ENCODE measurements at places on chromosomes 12 and 14.

DNA sequence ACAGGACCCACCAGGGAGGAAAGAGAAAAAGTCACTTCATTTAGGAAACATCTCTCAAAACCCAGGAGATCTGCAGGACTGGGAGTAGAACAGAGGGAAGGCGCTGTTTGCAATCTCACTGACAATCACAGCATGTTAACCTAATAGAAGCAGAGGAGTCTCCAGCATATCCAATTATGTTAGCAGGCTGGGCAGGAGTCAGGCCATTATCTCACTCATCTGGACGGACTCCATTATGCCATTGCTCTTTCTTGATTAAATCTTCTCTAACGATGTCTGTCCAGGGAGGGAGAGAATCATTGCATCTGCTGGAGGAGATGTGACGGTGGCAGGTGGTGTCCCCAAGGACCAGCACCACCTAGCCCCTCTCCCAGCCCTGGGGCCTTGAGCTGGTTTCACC is 203.8 kb upstream of the SFSWAP start:
- DNase-seq = no peak

GRCh38 chr12:70486588-70486987 is 120.5 kb downstream of the KCNMB4 start:
- DNase-seq = no peak

- DNase-seq = no peak
Observed at GRCh38 chr14:51014086-51014485, 69.8 kb upstream of the PYGL start.

DNA sequence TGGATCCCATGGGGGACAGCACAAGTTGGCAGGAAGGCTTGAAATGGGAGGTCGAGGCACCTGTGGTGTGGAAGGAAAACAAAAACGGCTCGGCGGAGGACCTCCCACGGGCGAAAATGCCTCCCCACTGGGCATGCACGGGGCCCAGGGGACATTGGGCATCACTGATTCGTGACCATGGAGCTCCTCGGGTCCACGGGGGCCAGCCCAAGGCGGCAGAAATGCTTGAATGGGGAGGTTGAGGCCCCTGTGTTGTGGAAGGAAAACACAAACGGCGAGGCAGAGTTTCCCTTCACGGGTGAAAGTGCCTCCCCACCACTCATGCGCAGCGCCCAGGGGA is 376.0 kb downstream of the ALG10 start:
- DNase-seq = no peak

DNA sequence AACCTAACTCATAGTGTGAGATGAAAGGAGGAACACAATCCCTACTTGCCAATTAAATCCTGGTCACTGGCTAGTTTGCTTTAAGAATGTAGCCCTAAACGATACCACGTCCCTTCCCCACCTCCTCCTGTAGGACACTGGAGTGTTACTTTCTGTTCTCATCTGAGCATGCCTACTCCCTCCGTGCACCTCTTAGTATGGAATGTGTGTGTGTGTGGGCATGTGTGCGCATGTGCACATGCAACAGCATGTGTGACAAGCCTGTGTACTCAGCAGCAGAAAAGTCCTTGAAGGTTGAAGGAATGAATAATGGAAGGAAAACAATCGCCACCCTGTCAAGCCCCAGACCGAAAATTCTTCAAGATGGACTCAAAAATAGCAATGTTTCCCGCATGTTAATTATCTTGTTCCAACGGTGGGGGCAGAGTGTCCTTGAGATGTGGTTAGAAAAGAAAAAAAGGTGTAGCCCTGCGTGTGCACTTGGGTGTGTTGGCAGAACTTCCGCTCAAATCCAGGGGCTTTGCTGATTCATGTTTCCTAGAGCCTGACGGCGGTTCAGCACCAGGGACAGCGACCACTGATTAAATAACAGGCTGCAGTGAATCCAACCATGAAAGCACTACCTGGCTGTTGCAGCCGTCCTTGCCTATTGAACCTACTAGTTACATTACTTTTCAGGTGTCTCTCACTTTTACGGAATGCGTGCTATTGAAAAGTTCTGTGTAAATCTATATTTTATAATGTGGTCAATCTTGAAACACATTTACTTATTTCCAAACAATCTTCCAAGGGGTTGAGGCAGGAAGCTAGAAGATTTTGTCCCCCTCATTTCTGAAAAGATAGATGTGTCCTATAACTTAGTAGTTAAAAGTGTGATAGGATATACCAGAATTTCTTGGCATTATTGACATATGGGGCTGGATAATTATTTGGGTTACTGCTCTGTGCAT is 79.8 kb downstream of the SRRM4 start:
- no peak for DNase-seq

- no peak for DNase-seq
Observed at GRCh38 chr14:89428546-89429198, 11.6 kb upstream of the FOXN3 start.

- no peak for DNase-seq
Observed at GRCh38 chr14:40989260-40989659, 617.4 kb upstream of the LRFN5 start.

- DNase-seq = no peak
Observed at GRCh38 chr12:96352161-96352835, 47.9 kb downstream of the CDK17 start.

DNA sequence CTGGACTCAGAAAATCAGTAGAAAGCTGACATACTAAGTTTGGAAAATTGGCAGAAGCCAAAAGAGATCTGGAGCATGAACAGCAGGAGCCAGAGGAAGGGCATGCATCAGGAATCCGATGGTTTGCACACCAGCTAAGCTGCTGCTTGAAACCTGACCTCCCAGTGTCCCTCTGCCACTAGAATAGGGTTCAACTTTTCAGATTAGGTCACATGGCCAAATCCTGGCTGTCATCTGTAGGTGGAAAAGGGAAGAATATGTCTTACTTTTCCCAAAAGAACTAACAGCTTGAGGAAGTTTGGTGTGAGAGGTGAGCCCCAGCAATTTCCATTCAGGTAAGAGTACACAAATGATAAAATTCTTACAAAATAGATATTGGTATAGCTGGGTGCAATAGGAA is 732.6 kb downstream of the RERGL start:
- DNase-seq = no peak

- DNase-seq = no peak
Observed at GRCh38 chr12:120972870-120973543, 5.3 kb upstream of the HNF1A start.

- no peak for DNase-seq
Observed at GRCh38 chr12:124491310-124491709, 76.1 kb downstream of the NCOR2 start.

GRCh38 chr12:114025935-114026334 is 59.8 kb upstream of the RBM19 start:
- DNase-seq = no peak

- DNase-seq = no peak
Observed at GRCh38 chr12:3718100-3718499, 34.8 kb downstream of the CRACR2A start.

DNA sequence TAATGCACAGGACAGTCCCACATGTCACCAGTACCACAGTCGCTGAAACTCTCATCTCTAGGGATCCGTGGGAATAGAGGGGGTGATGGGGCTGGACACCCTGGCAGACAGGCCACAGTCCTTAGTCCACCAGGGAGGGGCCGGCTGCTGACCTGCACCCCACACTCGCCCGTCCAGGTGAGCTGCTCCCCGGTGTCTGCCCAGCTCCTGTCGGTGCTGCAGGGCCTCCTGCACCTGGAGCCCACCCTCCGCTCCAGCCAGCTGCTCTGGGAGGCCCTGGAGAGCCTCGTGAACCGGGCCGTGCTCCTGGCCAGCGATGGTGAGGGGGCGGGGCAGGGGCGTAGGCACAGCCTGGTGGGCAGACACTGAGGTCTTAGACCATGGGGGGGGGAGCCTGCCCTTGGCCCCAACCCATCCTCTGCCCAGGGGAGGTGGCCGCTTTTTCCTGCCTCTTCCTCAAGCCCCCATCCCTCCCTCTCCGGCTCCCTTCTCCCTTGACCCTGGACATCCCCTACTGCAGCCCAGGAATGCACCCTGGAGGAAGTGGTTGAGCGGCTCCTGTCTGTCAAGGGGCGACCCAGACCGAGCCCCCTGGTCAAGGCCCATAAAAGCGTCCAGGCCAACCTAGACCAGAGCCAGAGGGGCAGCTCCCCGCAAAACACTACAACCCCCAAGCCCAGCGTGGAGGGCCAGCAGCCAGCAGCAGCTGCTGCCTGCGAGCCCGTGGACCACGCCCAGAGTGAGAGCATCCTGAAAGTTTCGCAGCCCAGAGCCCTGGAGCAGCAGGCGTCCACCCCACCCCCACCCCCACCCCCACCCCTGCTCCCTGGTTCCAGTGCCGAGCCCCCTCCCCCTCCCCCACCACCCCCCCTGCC is 17.1 kb upstream of the ADSS1 start:
- DNase-seq = no peak

DNA sequence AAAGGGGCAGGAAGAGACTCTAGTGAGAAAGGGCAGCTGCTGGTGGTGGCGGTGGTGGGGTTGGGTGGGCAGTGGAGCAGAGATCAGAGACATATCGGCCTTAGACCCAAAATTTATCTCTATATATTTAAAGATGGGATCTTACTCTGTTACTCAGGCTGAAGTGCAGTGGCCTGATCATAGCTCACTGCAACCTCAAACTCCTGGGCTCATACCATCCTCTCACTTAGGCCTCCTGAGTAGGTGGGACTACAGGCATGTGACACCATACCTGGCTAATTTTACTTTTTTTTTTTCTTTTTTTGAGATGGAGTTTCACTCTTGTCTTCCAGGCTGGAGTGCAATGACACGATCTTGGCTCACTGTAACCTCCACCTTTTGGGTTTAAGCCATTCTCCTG is 18.6 kb upstream of the ITGA5 start:
- DNase-seq = no peak

- DNase-seq = no peak
Observed at GRCh38 chr14:61033054-61033453, 52.0 kb downstream of the SLC38A6 start.

DNA sequence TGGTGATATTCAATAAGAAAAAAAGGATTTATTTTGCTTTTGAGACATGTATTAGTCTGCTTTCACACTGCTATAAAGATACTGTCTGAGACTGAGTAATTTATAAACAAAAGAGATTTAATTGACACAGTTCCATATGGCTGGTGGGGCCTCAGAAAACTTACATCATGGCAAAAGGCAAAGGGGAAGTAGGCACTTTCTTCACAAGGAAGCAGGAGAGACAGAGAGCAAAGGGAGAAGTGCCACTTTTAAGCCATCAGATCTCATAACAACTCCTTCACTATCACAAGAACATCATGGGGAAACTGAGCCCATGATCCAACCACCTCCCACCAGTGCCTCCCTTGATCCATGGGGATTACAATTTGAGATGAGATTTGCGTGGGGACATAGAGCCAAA is 43.9 kb downstream of the BHLHE41 start:
- no peak for DNase-seq

- DNase-seq = no peak
Observed at GRCh38 chr14:65906344-65906743, 493.8 kb downstream of the FUT8 start.

DNA sequence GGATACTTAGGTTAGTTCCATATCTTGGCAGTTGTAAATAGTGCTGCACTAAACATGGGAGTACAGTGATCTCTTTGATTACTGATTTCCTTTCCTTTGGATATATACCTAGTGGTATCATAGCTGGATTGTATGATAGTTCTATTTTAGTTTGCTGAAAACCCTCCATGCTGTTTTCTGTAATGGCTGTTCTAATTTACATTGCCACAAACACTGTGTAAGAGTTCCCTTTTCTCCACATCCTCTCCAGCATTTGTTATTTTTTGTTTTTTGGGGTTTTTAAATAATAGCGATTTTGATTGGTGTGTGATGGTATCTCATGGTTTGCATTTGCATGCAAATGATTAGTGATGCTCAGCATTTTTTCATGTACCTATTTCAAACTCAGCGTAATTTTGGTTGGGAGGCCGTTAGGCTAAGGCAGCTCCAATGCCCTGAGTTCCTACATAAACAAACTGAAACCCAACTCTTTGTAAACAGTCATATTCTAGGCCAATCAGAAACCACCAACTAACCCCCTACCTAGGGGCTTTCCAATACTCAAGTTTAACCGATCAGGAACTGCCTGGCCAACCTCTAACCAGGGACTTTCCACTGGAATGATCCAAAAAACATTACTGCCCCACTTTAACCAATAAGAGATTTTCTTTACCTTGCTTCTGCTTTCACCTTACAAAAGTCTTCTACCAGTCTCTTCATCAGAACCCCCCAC is 171.6 kb downstream of the FBXL14 start:
- DNase-seq = no peak

GRCh38 chr12:10829994-10830393 is 3.8 kb upstream of the TAS2R10 start:
- DNase-seq = no peak

DNA sequence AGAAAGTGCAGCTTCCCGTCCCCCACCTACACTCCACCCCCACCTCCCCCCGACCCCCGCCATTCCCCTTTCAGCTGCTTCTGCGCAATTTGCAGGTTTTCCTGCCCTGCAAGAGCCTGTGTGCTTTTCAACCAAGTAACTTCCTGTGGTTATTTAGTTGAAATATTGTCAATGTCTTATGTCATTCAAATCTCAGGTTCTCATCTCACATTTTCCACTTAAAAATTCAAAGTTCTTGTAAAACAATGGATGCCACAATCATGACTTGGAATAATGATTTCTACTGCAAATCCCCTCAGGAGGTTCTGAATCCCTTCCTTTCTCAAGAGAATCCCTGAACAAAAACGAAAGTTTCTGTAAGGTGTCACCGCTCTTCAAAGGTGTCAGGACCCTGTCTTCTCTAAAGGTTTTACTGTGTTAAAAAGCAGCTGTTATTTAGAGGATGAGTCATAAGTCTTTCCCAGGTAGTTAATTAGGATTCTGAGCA is 31.6 kb downstream of the WBP11 start:
- DNase-seq = no peak

GRCh38 chr12:6116471-6117021 is 7.9 kb downstream of the VWF start:
- no peak for DNase-seq

GRCh38 chr14:87155856-87156488 is 837.0 kb downstream of the GALC start:
- no peak for DNase-seq

DNA sequence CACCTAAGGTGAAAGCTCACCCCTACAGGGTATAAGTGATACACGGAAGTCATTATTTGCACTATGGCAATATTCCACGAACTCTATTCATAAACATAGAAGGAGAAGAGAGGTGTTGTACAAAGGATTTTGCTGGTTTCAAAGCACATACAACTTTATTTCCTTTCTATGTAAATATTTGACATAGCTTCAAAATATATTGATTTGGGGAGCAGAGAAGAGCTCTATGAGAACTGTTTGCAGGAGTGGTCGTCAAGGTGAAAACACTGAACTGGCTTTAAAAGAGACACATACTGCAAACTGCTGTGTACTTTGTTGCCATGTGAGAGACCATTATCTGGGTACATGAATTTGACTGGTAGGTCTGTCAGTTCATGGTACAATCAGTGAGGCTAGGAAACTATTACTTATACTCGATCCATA is 16.7 kb downstream of the CNIH1 start:
- no peak for DNase-seq

GRCh38 chr12:112971248-112971647 is 7.1 kb upstream of the OAS2 start:
- no peak for DNase-seq

GRCh38 chr12:118166946-118167345 is 31.0 kb downstream of the PEBP1 start:
- no peak for DNase-seq
